Activated T-helper 2 cell treated with anti-CD3 and anti-CD28 coated beads, Interferon-gamma antibody, Interleukin-2, Interleukin-4, amounts not matched to agents 10 μg/mL and 5 μg/mL and 100 μg/mL, durations not matched to agents 14 hours and 24 hours and 36 hours (primary cell): ENCODE measurements at places on chromosomes 4 and X. TPM values are rescaled to one million over a fixed set of nuclear protein-coding genes. Genes with fewer than 3 reads are reported as not detected.

Gene NKX3-2
- total RNA-seq, result not detected in 2 replicates

Gene XK
- 0.32 and 0.34 TPM in 2 replicates for total RNA-seq

Gene ARAP2
- 29.5 and 35.8 TPM in 2 replicates for total RNA-seq

Gene BLTP1
- total RNA-seq, result 28.1 and 32.6 TPM in 2 replicates

Gene IL3RA
- total RNA-seq, result 6.8 and 7.4 TPM in 2 replicates

Gene ITM2A
- 138 and 142 TPM in 2 replicates for total RNA-seq

Gene GABRQ
- total RNA-seq, result 0.05 and 0.07 TPM in 2 replicates

Gene ASMT
- not detected in 2 replicates for total RNA-seq

Gene SLC49A3
- total RNA-seq, result 0.50 and 0.74 TPM in 2 replicates

Gene GYG2
- total RNA-seq, result not detected in 2 replicates

Gene MGAT4D
- total RNA-seq, result not detected in 2 replicates

Gene CLCN4
- 0.14 and 0.16 TPM in 2 replicates for total RNA-seq

Gene PCSK1N
- 0.18 and 0.23 TPM in 2 replicates for total RNA-seq

Gene GIMD1
- not detected in 2 replicates for total RNA-seq

Gene RIBC1
- 0.43 and 0.90 TPM in 2 replicates for total RNA-seq

Gene PDS5A
- 117 and 120 TPM in 2 replicates for total RNA-seq

Gene CLIC2
- 0.11 and 0.14 TPM in 2 replicates for total RNA-seq

Gene SERPINA7
- not detected in 2 replicates for total RNA-seq

Gene ZIC3
- not detected in 2 replicates for total RNA-seq

Gene AWAT2
- not detected in 2 replicates for total RNA-seq

Gene MXD4
- total RNA-seq, result 7.9 and 8.9 TPM in 2 replicates

Gene TMEM47
- total RNA-seq, result not detected in 2 replicates

Gene ITIH6
- not detected in 2 replicates for total RNA-seq

Gene TNMD
- total RNA-seq, result not detected in 2 replicates

Gene UGT2B15
- total RNA-seq, result not detected in 2 replicates

Gene MAGEA2B
- not detected in 2 replicates for total RNA-seq

Gene F8A3
- total RNA-seq, result 27.3 and 28.7 TPM in 2 replicates

Gene CLNK
- 0.89 and 1.3 TPM in 2 replicates for total RNA-seq

Gene PCDH11X
- total RNA-seq, result not detected in 2 replicates

Gene RTL9
- total RNA-seq, result not detected in 2 replicates
